ENCODE measurements at places on chromosomes 3 and 15.

- no peak for DNase-seq
Measured at GRCh38 chr3:76554707-76555106, 485.2 kb upstream of the ROBO2 start.

GRCh38 chr3:157913741-157914150 is 192.5 kb downstream of the SHOX2 start:
- no peak for DNase-seq

DNA sequence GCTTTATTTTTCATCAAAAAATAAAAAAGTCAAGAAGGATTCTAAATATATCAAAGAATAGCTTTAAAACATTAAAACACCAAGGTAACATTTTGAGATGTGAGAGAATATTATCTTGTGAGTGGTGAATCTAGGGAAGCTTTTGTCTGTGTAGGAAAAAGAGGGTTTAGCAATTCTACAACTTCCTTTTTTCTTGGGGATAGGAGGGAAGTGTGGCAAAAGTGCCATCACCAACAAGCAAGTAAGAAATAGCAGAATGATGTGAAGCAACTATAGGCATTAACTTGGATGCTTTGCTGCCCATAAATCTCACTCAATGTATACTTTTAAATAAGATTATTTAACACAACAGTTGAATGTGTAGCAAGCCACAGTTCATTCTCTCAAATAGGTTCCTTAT is 57.8 kb upstream of the SUCLG2 start:
- DNase-seq: no peak

DNA sequence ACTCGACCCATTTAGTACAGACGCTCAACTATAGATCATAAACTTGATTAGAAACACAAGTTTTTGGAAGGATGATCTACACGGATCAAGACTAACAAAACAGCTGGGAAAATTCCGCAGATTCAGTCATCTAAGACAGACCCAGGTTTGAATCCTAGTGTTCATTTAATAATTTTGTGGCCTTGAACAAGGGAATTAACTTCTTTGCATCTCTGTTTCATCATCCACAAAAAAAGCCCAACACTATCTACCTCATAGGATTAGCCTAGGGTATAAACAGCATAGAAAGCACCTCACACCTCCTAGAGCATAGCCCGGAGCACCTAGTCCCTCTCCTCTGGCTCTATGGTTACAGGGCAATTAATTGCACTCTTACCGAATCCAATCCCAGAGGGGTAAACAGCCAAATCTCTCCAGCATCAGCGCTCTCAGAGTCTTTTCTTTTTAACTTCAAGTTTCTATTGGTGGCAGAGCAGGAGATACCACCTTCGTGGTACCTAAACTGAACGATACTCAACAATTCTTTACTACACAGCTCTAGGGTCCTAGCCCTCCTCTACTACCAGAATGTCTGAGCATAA is 3.5 kb downstream of the TBL1XR1 start:
- no peak for DNase-seq

GRCh38 chr3:123652342-123652984 is 67.6 kb upstream of the HACD2 start:
- peak; percentile 45 for DNase-seq

DNA sequence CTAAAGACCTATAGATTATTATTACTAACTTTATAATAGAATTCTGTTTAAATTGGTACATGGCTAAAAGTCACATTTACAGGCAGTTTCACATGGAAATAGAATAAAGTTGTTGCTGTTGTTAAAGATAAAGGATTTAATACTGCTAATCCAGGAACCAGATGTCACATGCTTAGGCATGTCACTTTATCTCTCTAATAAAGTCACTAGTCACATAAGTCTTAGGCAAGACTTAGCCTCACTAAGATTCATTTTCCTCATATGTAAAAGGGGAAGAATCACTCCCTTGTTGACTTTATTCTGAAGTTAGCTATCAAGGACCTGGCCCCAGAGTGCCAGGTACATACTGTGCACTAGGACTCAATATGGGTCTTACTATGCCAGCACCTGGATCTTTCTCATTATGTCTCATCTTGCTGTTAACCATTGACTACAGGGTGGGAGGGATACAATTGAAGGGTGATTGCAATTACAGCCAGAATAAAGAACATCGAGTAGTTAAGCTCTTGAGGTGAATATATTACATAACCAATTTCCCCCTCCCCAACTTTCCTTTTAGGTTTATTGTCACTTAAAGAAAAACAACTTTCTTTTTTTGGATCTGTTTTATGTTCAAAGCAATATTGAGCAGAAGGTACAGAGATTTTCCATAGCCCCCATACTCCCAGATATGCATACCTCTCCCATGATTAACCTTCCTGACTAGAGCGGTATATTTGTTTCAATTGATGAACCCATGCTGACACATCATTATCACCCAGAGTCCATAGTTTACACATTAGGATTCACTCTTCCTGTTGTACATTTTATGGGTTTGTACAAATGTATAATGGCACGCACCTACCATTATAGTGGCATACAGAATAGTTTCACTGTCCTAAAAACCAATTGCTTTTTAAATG is 36.6 kb downstream of the LNP1 start:
- DNase-seq: no peak

- peak; percentile 22 for DNase-seq
Measured at GRCh38 chr15:70451821-70452653, 311.3 kb downstream of the UACA start.

DNA sequence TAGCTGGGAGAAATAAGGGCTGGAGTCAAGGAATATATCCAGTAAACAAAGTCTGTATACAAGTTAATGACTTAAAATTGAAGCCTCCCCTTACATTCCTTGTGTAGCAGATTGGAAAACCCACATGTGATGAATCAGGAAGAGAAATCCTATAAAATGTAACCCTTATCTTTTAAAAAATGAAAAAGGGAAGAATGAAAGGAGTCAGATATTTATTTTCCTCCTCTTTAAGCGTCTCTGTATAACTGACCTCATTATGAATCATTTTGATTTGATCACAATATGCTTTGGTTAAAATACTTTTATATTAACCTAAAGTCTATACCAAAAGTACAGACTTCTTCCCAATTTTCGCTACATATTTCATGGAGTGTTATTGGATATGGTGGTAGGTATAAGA is 316.3 kb upstream of the STAC start:
- DNase-seq: no peak

DNA sequence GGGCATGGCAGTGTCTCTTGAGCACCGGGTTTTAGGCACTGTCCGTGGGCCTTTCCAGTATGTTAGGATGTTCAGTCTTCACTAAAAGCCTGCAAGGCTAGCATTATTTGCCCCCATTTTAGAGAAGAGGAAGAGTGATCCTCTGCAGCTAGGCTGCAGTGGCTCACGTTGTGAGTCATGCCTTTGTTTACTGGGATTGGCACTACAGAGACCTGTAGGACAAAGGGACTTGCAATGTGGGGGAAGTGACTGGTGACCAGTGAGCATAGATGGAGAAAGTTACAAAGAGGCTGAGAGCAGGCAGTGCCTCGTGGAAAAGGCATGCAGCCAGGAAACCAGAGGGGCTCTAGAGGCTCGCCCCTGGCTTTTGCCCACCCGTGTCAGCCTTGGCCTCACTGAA is 26.8 kb upstream of the CPNE9 start:
- no peak for DNase-seq

GRCh38 chr3:12197475-12197874 is 38.8 kb upstream of the TIMP4 start:
- DNase-seq: no peak

- no peak for DNase-seq
Measured at GRCh38 chr3:63949005-63949404, 36.8 kb upstream of the SCAANT1 start.

DNA sequence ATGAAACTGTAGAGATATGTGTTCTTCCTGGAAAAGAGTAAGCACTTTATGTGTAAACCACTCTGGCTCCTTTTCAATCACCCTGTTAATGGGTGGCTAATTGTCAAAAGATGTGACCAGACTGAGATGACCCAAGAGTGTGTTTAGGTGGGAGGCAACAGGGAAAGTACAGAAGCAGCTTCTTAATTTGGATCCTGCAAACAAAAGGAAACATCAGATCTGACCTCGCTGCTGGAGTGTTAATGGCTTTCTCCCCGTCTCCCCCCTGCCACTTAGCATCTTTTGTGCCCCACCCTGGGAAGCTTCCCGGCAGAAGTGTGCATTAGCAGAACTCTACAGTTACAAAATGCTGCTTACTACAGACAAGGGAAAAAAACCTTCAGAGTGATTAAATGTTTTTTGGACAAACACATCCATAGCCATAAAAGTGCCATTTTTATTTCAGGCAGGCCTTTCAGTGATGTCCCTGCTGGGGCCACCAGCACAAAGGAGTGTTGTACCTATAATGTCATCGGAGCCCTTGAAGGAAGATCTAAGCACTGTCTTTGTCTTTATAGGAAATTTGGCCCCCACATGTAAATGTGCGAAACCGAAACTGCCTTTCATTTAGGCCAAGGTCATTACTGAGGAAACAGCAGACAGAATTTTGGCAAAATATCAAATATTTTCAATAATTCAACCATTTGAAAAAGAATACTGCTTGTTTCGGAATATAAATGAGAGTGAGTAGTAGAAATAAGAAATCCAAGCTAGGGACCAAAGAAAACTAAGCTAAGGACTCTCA is 311.0 kb downstream of the WDR72 start:
- DNase-seq: no peak

GRCh38 chr3:56622381-56622780 is 60.7 kb downstream of the TASOR start:
- no peak for DNase-seq

DNA sequence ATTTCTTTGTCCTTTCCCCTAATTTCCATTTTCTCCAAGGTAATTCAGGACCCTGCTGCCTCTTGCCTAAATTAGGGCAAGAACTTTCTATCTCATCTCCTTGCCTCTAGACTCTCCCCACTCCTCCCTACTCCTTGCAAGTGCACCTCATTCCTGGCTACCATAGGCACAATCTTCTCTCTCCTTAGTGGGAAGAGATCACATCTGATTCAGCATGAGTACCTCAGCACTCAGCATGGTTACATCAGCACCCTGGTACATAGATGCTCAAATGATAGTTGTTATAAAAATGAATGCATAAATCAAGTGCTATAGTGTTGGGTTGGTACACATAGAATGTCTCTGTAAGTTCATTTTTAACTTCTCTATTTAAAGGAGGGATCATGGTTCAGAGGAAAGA is 313.4 kb upstream of the RASGRP1 start:
- no peak for DNase-seq

DNA sequence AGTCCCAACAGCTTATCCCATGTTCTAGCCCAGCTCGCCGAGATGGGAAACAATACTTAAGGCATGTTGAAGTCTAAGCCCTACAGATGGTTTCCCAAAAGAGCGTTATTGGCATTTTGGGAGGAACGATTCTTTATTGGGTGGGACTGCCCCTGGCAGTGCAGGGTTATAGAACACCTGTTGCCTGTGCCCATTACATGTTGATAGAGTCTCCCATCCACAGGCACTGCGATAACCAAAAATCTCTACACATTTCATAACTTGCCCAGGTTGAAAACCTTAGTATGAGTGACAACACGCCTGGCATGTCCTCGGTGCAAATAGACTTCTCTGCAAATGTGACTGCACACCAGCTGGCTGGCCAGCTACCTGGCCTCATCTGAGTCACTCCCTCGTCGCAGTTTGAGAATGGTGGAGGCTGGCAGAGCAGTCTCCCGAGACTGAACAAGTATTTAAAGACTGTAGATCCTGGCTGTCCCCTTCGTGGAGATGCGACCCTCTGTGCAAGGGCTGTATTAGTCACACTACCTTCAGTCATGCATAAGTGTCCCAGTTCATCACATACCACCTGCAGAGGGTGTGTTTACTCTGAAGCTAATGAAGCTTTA is 18.7 kb downstream of the ZNF80 start:
- peak; percentile 45 for DNase-seq

GRCh38 chr3:44529927-44530326 is 25.1 kb upstream of the ZKSCAN7 start:
- DNase-seq: no peak

DNA sequence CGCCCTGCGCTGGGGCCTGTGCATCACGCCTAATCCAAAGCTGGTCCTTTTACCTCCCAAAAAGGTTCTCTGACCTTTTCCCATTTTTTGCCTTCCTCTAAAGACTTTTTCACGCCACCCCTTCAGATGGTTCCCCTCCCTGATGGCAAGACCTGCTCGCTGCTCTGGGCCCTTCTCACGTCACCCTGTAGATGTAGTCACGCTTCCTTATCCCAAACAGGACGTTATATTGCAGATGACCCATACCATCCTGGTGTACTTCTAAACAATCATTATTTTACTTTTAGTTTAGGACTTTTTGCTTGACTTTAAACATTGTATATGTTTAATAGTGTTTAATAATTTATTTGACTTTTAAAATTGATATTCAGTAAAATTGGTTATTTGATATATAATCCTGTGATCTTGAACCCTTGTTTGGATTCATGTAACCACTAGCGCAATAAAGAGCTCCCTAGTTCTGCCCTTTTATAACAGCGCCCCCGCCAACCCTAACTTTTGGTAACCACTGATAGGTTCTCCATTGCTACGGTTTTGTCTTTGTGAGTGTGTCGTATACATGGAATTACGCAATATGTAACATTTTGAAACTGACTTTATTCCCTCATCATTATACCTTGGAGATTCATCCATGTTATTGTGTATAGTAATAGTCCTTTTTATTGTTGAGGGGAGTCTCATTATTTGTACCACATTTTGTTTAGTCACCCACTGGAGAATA is 159.0 kb upstream of the CHRNA7 start:
- no peak for DNase-seq

DNA sequence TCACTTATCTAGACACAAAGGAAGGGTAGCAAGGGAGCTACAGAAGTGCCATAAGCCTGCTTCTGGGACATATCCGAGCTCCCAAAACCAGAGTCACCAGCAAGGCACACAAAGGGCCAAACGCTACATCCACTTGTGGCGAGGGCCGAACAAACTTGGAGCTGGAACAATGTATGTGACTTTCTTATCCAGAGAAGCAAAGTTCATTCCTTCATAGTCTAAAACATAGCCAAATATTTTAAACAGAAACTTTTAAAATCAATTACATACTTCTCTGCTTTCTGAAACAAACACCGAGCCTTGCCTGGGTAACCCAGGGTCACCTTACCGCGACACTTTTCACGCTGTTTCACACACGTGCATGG is 15.9 kb downstream of the ZXDC start:
- no peak for DNase-seq

DNA sequence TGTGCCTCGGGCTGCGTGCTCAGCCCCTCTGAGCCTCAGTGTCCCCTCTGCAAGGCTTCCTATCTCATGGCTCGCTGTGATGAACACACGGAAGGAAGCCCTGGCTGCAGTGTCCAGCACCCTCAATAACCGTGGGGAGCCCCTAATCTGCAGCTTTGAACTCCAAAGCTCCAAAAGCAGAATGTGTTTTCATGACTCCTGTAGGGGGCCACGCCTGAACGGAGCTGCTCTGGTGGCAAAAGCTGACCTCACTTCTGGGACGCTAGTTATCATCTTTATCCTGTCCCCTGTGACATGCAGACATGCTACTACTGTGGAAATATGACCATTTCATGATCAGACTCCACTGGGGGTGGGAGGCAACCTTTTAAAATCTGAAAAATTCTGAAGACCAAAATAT is 98.8 kb downstream of the SEC22A start:
- no peak for DNase-seq

DNA sequence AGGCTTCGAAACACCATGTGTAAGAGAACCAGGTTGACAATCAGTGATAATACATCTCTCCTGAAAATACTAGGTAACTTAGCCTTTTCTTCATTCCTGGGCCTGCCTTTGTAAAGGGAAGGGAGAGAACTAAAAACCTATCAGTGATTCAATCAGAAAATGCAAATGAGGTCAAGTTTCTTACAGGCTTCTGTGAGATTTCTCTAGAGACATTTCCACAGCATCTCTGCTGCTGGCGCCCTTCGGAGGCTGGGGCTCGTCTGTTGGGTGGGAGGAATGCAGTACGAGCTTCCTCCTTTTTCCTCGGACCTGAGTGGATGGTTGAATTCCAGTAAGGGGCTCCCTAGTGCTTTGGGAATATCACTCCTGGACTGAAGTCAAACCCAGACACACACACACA is 340.4 kb upstream of the ICE2 start:
- no peak for DNase-seq
